ENCODE measurements at places on chromosomes 1 and 21. TPM values are rescaled to one million over a fixed set of nuclear protein-coding genes. Genes with fewer than 3 reads are reported as not detected.
A peak's percentile ranks its signal among the peaks of the same experiment; 100 is the strongest.

NPHS2 gene
- total RNA-seq = not detected

- DNase-seq = no peak
Measured at GRCh38 chr1:221766210-221766609, 24.3 kb upstream of the DUSP10 start.

- DNase-seq = no peak
Measured at GRCh38 chr1:87399264-87399663, 70.6 kb downstream of the LMO4 start.

FCRL2 gene
- total RNA-seq = not detected

DNA sequence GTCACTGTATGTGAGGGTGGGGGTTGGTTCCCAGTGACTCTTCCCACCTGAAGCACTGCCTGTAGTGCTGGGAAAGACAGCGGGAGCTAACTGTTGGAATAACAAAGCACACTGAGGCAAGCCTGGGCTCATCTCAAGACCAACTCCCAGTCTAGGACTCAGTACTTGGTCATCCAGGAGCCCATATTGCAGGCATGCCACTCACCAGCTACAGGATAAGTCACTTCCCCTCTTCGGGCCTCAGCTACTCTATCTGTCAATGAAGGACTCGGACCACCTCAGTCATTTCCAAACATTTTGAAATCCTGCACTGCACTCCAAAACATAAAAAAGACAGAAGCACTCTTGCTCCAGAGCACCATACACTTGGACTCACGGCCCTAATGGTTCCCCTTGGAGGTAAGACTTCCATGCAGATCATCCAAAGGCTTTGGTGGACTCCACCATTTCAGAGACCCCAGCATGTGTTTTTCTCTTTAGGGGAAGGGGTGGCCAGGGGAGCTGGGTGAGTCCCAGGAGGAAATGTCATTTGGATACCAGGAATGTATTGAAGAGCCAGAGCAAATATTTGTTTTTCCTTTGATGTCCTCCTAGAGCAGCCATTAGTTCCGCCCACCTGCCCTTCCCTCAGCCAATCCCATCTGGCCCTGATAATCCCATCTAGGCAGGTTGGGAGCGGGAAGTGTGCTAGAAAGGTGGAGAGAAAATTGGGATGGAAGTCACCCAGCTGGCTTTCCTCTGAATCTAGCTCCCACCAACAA lies 3.1 kb downstream of the NUAK2 start:
- DNase-seq = no peak

LCE3E gene
- not detected for total RNA-seq

GRCh38 chr1:111202707-111203623 lies 2.5 kb upstream of the DENND2D start:
- DNase-seq = no peak

SEC16B gene
- not detected for total RNA-seq

DNA sequence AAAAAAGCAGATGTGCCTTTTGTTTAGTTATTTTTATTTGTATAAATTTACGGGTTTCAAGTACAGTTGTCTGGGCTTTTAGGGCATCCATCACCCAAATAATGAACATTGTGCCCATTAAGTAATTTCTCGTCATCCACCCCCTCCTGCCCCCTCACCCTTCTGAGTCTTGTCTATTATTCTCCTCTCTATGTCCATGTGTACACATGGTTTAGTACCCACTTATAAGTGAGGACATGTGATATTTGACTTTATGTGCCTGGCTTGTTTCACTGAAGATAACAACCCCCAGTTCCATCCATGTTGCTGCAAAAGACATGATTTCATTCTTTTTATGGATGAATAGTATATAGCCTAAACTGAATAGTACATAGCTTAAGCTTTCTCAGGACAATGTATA lies 189.2 kb downstream of the ZP4 start:
- DNase-seq = no peak

- DNase-seq = no peak
Measured at GRCh38 chr1:111895469-111895868, 94.0 kb downstream of the KCND3 start.

- no peak for DNase-seq
Measured at GRCh38 chr1:227403535-227403934, 85.2 kb upstream of the CDC42BPA start.

DNA sequence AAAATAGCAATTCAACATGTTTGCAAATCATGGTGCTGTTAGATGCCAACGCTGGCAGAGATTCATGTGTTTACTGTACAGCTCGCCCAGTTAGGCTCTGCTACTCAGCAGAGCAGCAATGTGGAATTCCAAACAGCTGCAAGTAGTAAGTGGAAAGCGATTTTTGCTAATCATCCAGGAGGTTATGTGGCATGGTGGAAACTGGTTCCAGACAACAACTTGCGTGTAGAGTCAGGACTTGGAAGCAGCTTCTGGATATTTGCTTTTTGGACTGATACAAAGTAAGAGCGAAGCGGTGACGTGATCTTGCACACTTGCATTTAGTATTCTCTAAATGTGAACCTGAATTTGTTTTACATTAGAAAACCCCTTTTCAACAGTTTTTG lies 27.1 kb upstream of the HHAT start:
- no peak for DNase-seq

DNA sequence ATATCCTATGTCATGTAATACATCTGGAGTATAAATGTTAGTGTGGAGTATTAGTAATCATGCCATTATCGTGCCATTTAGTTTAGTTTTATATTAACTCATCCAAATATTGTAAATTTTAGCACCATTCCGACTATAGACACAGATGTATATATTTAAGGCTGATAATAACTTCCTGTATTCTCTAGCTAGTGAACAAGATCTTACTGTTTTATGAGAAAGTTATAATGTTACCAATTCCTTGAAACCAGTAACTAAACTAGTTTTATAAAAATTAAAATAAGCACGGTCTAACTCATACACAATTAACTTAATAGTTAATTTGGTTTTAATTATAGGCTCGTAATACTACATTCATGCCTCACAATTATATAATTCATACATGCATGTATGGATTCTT lies 808.6 kb downstream of the USP25 start:
- DNase-seq = no peak

- no peak for DNase-seq
Measured at GRCh38 chr1:154533952-154534844, 24.3 kb downstream of the UBE2Q1 start.

SNX27 gene
- total RNA-seq = 26.1 TPM

GRCh38 chr1:172496678-172497077 lies 36.3 kb upstream of the SUCO start:
- DNase-seq = no peak

DNA sequence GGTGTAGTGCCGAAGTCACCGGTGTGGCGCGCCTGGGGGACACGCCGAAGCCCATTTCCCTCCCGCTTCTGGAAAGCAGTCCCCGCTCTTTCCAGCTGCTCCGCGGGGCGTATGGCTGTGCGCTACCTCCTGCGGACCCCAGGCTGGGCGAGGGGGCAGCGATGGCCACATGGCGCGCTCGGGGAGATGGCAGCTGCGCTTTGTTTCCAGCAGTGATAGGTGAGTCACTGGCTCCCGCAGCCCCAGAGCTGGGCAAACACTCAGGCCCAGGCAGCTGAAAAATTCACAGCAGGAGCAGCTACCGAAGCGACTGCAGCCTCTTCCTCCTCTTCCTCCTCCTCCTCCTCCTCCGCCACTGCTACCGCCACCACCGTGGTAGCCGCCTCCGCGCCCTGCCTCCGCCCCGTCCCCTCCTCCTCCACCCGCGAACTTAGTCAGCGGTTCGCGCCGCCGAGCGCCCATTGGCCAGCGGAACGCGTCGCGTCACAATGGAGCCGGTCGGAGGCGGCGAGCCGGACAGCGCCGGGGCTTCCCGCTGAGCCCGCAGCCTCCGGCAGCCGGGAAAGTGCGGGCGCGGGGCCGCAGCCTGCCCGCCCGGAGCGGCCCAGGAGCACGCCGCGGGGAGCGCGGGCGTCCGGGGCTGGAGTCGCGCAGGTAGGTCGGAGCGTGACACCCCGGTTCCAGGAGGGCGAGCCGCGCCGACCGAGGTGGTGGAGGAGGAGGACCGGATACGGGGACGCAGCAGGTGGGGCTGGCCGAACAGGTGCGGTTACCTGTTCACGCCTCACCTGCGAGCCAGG lies at the start of gene LRRC8B:
TSS of gene LRRC8B (plus strand) at position 461 of the 800 bp plus-strand sequence. CDS start 57,822 bp downstream, outside the sequence.
- peak; percentile 92 for DNase-seq

- DNase-seq = no peak
Measured at GRCh38 chr1:55541296-55541695, 326.1 kb upstream of the USP24 start.

DNA sequence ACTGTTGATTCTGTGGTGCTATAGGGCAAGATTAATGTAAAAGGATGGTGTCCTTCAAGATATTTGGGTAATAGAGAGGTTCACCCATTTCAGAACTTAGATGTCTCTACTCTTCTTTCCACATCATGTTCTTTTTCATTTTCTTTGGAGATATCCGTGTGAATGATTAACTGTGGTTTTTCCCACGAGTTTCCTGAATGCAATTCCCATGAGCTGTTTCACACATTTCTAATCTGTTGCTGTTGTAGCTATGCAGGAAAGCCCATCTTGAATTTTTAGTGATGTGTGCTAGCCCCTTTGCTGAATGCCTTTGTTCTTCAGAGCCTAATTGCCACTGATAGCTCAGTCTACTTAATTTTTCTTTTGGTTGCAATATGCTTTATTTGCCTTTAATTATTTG lies 27.6 kb downstream of the SNX27 start:
- no peak for DNase-seq

- no peak for DNase-seq
Measured at GRCh38 chr1:183760661-183761060, 44.3 kb upstream of the RGL1 start.

DNA sequence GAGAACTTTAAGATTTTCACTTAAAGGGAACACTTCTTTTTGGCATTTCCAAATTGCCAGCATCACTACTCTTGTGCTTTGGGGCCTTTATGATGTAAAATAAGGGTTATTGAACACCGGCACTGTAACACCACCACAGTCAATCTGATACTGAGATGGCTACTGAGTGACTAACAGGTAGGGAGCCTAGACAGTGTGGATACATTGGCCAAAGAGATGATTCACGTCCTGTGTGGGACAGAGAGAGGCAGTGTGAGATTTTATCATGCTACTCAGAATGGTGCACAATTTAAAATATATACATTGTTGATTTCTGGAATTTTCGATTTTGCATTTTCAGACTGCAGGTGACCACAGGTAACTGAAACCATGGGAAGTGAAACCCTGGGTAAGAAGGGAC lies 261.6 kb downstream of the SPATA17 start:
- DNase-seq = no peak

- no peak for DNase-seq
Measured at GRCh38 chr1:232629250-232630046, 485 bp downstream of the SIPA1L2 start.

KCNA2 gene
- total RNA-seq = 0.24 TPM

Data from activated T-cell treated with anti-CD3 and anti-CD28 coated beads, Interleukin-2, amount 50 U/mL, for 4 hours (primary cell).